ENCODE measurements at places on chromosomes 6 and 20. TPM values are rescaled to one million over a fixed set of nuclear protein-coding genes. Genes with fewer than 3 reads are reported as not detected.
A peak's percentile ranks its signal among the peaks of the same experiment; 100 is the strongest.

GRCh38 chr6:125170376-125170775, 16.8 kb downstream of the TPD52L1 start:
- no peaks in the 10 kb centered on the region for H3K27me3 ChIP-seq
- peak; percentile 44 for DNase-seq
- no peak overlapping the region for H3K4me3 ChIP-seq
- H3K36me3 ChIP-seq: no peaks in the 10 kb centered on the region

GRCh38 chr6:154865291-154865690, 129.8 kb upstream of the TIAM2 start:
- H3K27ac ChIP-seq: no peak overlapping the region
- DNase-seq: peak; percentile 15
- H3K4me3 ChIP-seq: no peak overlapping the region
- peaks cover 2% of the 10 kb centered on the region for H3K36me3 ChIP-seq

Gene DCBLD1
- 44.4 TPM for total RNA-seq

Gene DSP
- under 0.01 TPM for total RNA-seq

DNA sequence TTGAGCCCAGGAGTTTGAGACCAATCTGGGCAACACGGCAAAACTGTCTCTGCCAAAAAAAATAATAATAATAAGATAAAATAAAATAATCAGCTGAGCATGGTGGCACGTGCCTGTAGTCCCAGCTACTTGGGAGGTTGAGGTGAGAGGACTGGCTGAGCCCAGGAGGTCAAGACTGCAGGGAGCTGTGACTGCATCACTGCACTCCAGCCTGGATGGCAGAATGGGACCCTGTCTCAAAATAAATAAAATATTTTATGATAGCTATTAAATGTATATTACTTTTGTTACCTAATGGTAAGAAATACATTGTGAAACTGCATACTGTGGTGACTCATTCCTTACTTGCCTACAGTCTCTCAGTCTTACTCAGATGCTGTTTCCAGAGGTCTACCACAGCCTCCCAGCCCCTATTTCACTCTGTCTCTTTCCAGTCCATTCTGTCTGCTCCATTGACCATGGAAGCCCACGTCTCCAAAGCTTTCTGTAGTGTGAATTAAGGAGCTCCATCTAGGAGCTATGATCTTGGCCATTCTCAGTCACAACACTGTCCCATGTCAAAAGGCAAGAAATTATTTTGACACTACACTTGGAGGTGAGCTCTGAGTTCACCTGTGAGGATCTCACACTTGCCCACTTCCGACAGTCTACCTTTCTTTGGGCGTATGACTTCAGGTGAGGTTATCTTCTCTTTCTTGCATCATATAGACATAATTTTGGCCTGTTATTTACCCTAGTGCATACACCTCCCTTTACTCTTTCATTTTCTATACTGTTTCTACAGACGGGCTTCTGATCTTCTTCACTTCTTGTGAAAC, 22.4 kb upstream of the SNX9 start:
- no peak overlapping the region for H3K4me3 ChIP-seq
- DNase-seq: peak; percentile 82
- H3K27me3 ChIP-seq: no peaks in the 10 kb centered on the region
- H3K36me3 ChIP-seq: no peaks in the 10 kb centered on the region
- no peak overlapping the region for H3K27ac ChIP-seq

Gene PAX1
- not detected for total RNA-seq

Gene ELOVL4
- 4.6 TPM for total RNA-seq

DNA sequence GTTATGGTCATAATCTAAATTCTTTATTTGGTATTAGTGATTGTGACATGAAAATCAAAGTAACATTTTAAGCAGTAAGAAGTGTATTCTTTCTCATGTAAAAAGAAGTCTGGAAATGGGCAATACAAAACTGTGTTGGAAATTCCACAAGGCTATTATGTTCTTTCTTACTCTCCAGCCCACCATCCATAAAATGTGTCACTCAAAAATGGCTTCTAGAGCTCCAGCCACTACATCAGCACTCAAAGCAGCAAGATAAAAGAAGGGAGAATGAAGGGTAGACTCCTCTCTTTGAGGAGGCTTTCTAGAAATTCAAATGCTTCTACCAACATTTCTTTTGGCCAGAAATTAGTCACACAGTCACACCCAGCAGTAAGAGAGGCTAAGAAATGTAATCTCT, 18.4 kb downstream of the PDSS2 start:
- no peaks in the 10 kb centered on the region for H3K27me3 ChIP-seq
- no peak overlapping the region for H3K4me3 ChIP-seq
- no peak overlapping the region for H3K27ac ChIP-seq
- no peak for DNase-seq
- H3K36me3 ChIP-seq: no peaks in the 10 kb centered on the region

DNA sequence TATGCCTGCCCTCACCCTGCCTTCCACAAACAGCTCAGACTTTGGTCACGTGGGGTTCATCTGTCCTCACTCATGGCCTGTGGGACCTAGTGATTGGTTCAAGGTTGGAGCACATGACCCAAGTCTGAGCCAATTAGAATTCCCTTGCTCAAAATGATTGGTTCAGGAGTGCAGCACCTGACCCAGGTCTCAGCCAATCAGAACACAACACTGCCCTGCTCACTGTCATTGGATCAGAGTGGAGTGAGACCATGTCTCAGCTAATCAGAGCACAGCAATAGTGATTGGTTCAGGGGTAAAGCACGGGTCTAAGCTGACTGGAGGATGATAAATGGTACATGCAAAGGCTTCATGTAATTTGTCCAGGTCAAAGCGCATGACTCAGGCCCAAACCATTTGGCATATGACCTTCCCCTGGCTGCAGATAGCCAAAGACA, 102.2 kb downstream of the PREX1 start:
- no peak overlapping the region for H3K27ac ChIP-seq
- no peaks in the 10 kb centered on the region for H3K27me3 ChIP-seq
- peak; percentile 68 for DNase-seq

Gene GRM1
- total RNA-seq: 0.17 TPM

DNA sequence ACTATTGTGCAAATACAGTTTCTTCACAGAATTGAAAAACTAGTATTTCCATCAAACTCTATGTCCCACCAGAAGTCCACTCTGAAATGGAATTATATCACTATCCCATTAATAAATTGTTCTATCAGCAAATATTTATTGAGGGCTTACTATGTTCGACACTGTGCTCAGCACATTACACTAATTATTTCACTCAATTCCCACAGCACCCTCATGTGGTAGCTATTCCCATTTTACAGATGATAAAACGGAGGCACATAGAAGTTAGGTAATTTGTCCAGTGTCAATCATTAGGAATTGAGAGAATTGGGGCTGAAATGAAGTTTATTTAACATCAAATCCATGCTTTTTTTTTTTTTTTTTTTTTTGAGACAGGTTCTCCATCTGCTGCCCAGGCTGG, 52.5 kb downstream of the MKKS start:
- no peaks in the 10 kb centered on the region for H3K27me3 ChIP-seq
- no peaks in the 10 kb centered on the region for H3K4me1 ChIP-seq
- no peak for DNase-seq
- H3K27ac ChIP-seq: no peak overlapping the region

DNA sequence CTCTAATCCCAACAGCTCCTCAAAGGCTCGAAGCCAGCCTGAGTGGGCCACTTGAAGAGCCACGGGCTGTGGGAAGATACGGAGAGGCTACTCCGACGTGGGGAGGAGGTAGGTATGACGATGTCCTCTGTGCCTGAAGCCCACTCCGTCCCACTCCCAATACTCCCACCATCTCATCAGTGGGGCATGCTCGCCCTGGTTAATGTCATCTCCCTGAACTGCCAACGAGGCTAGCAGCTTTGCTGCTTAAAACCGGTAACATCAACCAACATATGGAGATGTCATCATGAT, 11.1 kb downstream of the NRN1 start:
- DNase-seq: no peak
- no peaks in the 10 kb centered on the region for H3K4me1 ChIP-seq
- no peak overlapping the region for H3K4me3 ChIP-seq
- no peak overlapping the region for H3K27ac ChIP-seq

DNA sequence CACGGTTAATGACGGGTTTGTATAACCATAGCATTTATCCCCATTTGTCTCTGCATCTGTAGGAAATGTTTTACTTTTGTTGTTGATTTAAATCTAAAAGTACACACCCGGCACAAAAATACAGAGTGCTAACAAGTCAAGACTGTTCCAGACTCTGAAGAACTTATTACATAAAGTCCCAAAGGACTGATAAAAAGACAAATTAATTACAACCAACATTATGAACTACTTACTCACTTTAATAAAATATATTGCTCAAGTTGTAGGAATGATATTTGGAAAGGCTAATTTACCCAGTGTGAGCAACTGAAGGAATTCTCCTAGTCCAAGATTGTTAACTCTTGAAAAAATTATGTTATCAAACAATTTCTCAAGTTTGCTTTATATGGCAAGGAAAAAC, 115.6 kb downstream of the KIF13A start:
- H3K4me1 ChIP-seq: peaks cover 13% of the 10 kb centered on the region
- no peak overlapping the region for H3K4me3 ChIP-seq
- no peaks in the 10 kb centered on the region for H3K36me3 ChIP-seq
- no peak for DNase-seq
- no peaks in the 10 kb centered on the region for H3K27me3 ChIP-seq

- no peaks in the 10 kb centered on the region for H3K27me3 ChIP-seq
- no peak for DNase-seq
- H3K4me3 ChIP-seq: no peak overlapping the region
- H3K36me3 ChIP-seq: no peaks in the 10 kb centered on the region
These were observed 70.8 kb downstream of the TFAP2B start for GRCh38 chr6:50889497-50889896.

Gene FNDC11
- total RNA-seq: 1.0 TPM

Gene CST7
- total RNA-seq: not detected

DNA sequence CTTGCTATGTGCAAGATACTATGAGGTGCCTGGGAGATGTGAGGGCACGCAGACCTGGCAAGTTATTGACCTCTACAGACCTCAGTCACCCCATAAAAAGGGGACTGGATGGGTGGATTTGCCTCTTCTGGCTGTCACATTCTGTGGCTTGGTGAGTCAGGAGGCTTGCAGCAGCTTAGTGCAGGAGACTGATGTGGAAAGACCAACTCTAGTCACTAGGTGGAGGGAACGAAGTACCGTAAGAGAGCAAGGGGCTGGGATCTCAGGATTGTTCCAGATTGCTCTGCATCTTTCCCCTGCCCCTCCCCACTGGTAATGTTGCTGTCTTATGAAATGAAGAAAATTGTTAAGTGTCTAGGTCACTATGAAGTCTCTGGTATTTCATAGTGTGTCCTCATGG, 3.3 kb downstream of the MAPRE1 start:
- H3K4me3 ChIP-seq: peak overlapping the region; percentile 21
- peak overlapping the region; percentile 64 for H3K27ac ChIP-seq
- DNase-seq: peak; percentile 82
- peaks cover 22% of the 10 kb centered on the region for H3K4me1 ChIP-seq
- peaks cover 4% of the 10 kb centered on the region for H3K36me3 ChIP-seq

DNA sequence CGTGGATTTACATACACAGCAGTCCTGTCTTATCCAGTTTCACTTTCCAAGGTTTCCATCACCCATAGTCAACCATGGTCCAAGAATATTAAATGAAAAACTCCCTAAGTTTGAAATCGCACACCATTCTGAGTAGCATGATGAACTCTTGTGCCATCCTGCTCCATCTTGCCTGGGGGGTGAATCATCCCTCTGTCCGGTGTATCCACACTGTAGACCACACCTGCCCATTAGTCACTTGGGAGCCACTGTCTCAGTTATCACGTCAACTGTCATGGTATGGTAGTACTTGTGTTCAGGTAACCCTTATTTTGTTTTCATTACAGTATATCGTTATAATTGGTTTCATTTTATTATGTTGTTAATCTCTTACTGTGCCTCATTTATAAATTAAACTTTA, 38.5 kb downstream of the PTGIS start:
- H3K27ac ChIP-seq: no peak overlapping the region
- no peaks in the 10 kb centered on the region for H3K4me1 ChIP-seq
- H3K4me3 ChIP-seq: no peak overlapping the region
- DNase-seq: no peak
- H3K27me3 ChIP-seq: peaks cover 2% of the 10 kb centered on the region

Gene KDM1B
- total RNA-seq: 19.5 TPM

DNA sequence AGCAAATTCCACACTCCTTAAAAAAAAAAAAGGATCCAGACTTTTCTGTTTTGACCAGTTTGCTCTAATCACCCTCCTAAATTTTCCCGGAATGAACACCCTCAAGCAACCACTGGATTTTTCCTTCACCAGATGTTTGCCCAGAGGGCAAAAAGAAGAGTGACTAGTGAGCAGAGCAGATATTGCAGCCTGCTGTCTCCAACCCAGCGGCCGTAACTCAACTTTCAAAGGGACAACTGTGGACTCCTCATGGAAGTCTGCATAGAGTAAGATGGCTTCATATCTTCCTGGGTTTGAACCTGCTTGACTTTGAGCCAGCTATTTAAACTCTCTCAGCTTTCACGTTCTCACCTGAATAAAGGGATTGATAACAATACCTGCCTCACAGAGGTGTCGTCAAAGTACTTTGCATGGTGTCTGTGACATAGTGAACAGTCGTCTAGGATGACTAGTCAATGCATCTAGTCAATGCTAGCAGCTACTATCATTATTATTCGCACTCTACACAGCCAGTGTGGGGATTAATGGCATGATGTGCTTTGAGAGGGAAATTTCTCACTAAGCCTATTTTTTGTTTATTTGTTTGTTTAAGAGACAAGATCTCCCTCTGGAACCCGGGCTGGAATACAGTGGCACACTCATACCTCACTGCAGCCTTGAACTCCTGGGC, 92.2 kb upstream of the HIVEP1 start:
- no peak for DNase-seq
- H3K4me3 ChIP-seq: no peak overlapping the region
- no peaks in the 10 kb centered on the region for H3K27me3 ChIP-seq
- H3K36me3 ChIP-seq: no peaks in the 10 kb centered on the region

GRCh38 chr6:150987371-150987828, 121.9 kb downstream of the MTHFD1L start:
- peaks cover 1% of the 10 kb centered on the region for H3K36me3 ChIP-seq
- H3K4me3 ChIP-seq: no peak overlapping the region
- no peak for DNase-seq

Gene TMEM244
- not detected for total RNA-seq

- H3K27me3 ChIP-seq: no peaks in the 10 kb centered on the region
- DNase-seq: peak; percentile 38
- H3K36me3 ChIP-seq: no peaks in the 10 kb centered on the region
- H3K27ac ChIP-seq: no peak overlapping the region
These were observed 65.5 kb downstream of the ARID1B start for GRCh38 chr6:156842598-156843250.

GRCh38 chr6:35569011-35569461, 56.3 kb upstream of the TULP1 start:
- DNase-seq: peak; percentile 64
- no peak overlapping the region for H3K4me3 ChIP-seq
- H3K27me3 ChIP-seq: peaks cover 13% of the 10 kb centered on the region
- H3K36me3 ChIP-seq: no peaks in the 10 kb centered on the region

Gene COL11A2
- total RNA-seq: 0.26 TPM

- no peaks in the 10 kb centered on the region for H3K27me3 ChIP-seq
- no peak overlapping the region for H3K4me3 ChIP-seq
- no peaks in the 10 kb centered on the region for H3K36me3 ChIP-seq
- DNase-seq: no peak
- H3K4me1 ChIP-seq: no peaks in the 10 kb centered on the region
These were observed 178.2 kb downstream of the LRFN2 start for GRCh38 chr6:40408786-40409542.

Gene EYA4
- total RNA-seq: 23.9 TPM

GRCh38 chr20:4684837-4685413, 36.8 kb upstream of the PRND start:
- no peak overlapping the region for H3K27ac ChIP-seq
- DNase-seq: peak; percentile 76
- H3K4me3 ChIP-seq: no peak overlapping the region
- no peaks in the 10 kb centered on the region for H3K4me1 ChIP-seq
- H3K27me3 ChIP-seq: peaks cover 2% of the 10 kb centered on the region
